H1 (cell line): ENCODE measurements at places on chromosomes 4 and X.

GRCh38 chr4:14767142-14767541, 235.1 kb upstream of the CPEB2 start:
- DNase-seq: no peak

DNA sequence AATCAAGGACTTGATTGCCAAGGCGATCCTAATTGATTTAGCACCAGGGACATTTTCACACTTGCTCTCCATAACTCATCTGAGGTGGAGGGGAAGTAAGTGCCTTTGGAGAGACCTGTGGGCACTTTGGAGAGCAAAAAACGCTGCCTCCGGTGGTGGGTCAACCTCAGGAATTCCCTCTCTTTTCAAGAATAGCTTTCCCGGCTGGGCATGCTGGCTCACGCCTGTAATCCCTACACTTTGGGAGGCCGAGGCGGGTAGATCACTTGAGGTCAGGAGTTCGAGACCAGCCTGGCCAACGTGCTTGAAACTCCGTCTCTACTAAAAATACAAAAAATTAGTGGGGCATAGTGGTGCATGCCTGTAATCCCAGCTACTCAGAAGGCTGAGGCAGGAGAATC, 49.2 kb downstream of the PRPS1 start:
- no peak for DNase-seq

DNA sequence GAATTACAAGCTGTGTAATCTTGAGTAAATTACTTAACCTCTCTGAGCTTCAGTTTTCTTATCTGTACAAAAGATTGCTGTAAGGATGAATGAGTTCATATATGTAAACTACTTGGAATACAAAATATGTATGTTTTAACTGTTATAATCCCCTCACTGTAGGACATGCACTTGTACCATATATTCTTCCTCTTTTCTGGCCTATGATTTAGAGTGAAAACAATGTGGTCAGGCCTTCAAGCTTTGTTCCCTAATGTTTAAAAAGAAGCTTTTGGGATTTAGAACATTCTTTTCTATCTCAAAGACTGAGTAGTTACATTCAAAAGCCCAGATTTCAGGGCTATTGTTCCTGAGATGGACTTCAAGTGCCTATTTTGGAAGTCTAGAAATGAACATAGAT, 26.7 kb upstream of the GPRIN3 start:
- no peak for DNase-seq

GRCh38 chr4:8922481-8922880, 50.8 kb upstream of the HMX1 start:
- no peak for DNase-seq

- DNase-seq: no peak
Observed at GRCh38 chr4:85367815-85368214, 107.1 kb upstream of the ARHGAP24 start.

GRCh38 chrX:138718941-138719340, 7.4 kb upstream of the FGF13 start:
- no peak for DNase-seq

- no peak for DNase-seq
Observed at GRCh38 chr4:183399616-183400015, 44.8 kb upstream of the CDKN2AIP start.

- no peak for DNase-seq
Observed at GRCh38 chr4:69489856-69490255, 5.8 kb downstream of the UGT2B4 start.

DNA sequence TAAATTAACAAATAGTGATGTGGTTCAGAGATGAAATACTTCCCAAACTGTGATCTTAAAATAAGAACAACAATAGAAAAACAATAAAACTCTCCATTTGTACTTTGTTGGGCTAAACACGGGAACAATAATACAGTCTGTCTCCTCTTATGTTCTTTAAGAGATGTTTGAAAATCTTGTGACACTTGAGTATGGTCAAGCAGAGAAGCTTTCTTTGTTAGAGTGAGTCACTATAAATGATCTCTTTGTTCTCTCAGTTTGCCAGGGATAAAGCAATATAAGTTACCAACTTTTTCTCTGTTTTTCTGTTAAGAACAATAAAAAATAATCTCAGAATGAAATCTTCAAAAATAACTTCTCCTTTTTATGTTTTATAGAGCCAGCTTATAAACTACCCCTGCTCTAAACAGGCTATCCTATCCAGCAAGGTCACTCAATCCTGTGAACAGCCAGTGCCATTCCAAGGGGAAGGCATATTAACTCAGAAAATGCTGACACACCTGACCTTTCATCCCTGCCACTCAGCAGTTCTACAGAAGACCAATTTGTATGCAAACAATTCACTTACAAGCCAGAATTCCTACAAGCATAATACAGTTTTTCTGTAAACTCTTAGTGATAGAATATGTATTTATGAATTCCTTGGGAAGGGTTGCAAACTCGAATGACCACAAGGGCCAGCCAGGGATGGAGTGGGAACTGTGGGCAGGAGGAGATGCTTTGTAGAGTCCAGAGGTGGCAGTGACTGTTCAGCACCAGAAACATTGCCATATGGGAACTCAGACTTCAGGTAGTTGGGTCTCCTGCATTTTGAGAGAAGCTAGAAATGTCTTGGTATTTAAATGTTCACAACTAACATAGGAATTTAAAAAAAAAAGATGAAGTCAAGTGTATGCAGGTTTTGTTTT, 52.2 kb downstream of the AFM start:
- DNase-seq: no peak

DNA sequence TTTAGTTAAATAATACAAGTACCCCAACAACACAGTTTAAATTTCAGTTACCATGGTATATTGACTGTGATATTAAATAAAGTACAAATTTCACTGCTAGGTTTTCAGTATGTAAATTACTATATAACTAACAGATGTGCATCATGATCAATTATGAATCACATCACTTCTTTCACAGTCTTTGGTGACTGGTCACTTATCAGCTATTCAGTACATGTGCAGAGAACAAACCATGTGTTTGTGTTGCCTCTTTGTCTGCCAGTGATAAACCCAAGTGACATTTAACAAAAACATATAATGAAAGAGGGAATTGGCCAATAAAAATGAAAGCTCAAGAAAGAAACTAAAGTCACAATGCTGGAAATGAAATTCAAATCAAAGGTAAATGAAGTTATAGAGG, 249.3 kb downstream of the CHIC1 start:
- no peak for DNase-seq

DNA sequence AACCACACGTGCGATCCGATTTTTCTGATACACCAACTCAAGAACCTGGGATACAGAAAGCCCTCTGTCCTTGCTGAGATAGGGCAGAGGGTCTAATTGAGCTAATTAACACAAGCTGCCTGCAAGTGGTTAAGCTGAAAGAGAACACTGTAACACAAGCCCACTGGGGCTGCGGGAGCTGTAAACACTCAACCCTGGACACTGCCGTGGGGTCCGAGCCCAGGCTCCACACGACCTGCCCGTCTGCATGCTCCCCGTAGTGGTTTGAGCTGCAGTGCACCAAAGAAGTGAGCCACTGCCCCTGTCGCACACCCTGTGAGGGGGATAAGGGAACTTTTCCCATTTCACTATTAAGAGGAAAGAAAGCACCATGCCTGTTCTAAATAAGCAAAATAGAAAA, 54.6 kb downstream of the SPANXN3 start:
- DNase-seq: no peak

DNA sequence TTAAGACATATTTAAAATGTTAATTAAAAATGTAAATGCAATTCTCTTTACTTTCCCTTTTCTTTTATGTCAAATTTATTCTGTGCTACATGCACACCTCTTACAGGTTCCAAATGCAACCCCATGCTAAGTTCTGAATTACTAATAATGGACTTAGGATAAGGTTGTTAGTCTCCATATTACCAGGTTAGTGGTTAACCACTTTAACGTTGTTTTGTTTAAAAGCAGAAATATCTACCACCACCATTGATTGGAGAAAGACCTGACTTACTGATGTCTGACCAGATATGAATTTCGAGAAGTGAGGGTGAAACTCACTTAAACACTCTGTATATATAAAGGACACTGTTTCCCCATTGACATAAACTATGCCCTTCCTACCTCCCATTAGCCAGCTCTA, 6.9 kb upstream of the TRPC3 start:
- DNase-seq: no peak

GRCh38 chrX:48156014-48156413, 25.6 kb downstream of the SPACA5B start:
- no peak for DNase-seq

DNA sequence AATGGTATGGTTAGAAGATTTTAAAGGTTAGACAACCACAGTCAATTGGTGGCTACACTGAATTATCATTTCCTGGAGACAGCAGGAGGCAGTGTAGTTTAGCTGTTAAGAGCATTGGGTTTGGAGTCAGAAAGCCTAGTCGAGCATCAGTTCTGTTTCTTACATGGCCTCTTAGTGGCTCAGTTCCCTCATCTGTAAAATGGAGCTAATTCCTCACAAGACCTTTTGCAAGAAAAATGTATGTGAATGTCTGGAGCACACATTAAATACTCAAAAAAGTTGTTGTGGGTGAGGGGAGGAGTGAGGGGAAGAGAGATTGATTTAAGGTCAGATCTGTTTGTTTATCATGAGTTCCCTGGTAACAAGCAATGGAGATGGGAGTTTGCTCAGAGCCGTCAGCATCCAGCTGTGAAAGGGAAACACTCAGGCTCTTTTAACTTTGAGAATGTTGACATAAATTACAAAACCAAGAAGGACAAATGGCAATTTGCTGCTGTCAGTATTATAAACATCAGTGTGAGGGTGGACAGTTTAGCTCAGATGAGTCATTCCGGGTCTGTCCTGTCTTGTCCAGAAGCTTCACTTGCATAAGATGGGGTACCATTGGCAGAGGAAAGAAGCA, 98.2 kb upstream of the PGRMC2 start:
- DNase-seq: no peak

DNA sequence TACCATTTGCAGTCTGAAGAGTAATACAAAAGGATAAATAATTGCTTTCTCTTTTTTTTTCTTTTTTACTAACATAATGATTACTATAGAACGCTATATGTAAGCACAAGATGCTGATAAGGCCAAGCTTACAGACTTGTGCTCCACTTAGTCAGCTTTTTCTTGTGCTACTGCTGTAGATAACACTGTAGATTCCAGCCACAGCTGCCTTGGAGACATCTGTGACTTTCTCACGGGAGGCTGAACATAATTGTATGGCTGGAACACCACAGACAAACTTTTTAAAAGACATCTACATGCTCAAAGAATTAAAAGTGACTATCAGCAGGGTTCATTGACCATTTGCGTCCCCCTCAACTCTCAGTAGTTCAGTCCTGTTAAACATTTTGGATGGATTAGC, 381.7 kb upstream of the AMOT start:
- DNase-seq: no peak

DNA sequence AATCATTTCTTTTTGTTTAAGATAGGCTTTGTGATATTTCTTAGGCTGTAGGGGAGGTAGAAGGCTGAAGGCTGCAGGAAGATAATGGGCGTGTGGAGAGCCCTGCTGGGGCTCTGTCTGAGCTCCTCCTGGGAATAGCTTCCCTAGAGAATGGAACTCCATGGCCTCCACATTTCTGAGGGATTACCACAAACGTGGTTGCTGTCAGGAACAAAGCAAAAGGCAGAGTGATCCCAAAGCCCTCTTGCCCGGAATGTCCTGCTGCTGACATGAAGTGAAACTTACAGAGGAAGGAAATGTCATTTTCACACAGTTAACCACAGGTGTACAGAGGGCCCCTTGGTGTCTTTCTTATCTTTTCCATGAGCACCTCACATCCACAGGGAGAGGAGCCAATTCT, 89.3 kb downstream of the DDIT4L start:
- DNase-seq: no peak

- no peak for DNase-seq
Observed at GRCh38 chr4:114603497-114603896, 4.9 kb downstream of the UGT8 start.

DNA sequence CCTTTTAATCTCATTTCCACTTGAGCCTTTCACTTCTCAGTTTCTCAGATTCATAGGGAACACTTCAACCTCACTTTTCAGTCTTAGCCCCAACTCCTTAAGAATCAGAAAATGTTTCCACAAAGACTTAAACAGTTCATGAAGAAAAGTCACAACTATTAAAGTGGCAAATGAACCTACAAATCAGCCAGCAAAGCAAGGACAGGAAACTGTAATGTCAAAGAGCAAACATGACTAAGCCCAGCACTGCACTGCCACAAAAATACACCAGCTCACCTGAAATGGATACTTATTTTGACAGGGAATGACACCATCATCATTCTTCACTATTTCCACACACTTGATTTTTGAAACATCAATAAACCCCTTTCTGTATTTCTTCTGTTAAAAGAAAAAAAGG, 41.8 kb upstream of the TXK start:
- DNase-seq: no peak

DNA sequence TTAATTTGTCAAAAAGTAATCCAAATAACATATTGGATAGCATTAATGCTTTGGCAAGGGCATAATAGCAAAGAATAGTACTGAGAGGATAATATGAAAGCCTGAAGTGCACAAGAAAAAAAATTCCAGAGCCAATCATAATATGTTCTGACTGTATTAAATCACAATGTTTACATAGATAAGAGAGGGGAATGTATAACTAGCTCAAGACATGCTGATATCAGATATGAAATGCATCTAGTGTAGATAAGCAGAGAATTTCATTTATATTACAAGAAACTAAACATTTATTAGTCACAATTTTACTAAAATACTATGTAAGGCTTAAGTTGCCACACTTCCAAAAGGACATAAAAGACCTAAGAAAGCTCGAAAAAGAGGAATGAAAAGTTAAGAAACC, 193.3 kb downstream of the BANK1 start:
- no peak for DNase-seq

DNA sequence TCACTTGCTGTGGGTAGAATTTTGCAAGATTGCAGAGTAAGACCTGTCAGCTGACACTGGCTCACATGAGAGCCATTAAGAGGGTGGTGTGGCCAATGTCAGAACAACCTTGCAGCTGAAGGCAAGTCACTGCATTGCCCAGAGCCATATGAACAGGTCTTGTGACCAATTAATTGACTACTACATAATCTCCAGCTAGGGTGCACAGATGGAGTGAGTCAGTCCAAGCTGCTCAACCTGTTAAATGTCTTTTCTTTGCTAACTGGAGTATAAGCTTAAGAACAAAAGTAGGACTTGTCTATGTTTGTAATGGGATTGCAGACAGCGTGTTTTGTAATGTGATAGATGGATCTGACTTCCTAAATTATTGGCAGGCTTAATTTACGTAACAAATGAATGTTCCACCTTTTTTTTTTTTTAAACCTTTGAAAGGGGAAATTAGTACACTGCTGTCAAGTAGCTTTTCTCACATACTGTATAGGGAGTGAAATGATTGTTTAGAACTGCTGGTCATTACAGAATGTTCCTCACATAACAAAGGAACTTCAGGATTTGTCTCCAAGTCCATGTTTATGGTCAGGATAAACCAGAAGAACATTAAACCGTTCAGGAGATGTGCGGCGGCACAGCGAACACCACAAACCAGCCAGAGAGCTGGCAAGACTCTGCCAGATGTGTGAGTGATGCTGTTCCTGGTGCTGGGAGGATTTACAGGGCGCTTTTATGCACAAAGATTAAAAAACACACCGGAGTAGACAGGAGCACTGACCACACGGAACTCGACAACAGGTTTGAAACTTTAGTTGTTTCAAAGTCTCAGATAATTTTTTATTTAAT, 37.0 kb downstream of the FNIP2 start:
- DNase-seq: no peak

- no peak for DNase-seq
Observed at GRCh38 chr4:3374667-3375066, 67.1 kb upstream of the HGFAC start.

- DNase-seq: peak; percentile 36
Observed at GRCh38 chrX:17590892-17591740, 146.2 kb upstream of the SCML1 start.

GRCh38 chr4:93748373-93749291, 79.9 kb upstream of the ATOH1 start:
- DNase-seq: no peak
